Hair follicular keratinocyte (primary cell): ENCODE measurements at places on chromosomes 5 and 9. TPM values are rescaled to one million over a fixed set of nuclear protein-coding genes. Genes with fewer than 3 reads are reported as not detected.

Gene PDE8B
- total RNA-seq: not detected in 2 replicates

Gene MSX2
- total RNA-seq: 2.4 and 4.8 TPM in 2 replicates

Gene IFNK
- 2.2 and 4.3 TPM in 2 replicates for total RNA-seq

Gene STRBP
- total RNA-seq: 3.6 and 11.4 TPM in 2 replicates

Gene PCDHB15
- 0.04 and 0.08 TPM in 2 replicates for total RNA-seq

Gene C9orf40
- 7.1 and 12.3 TPM in 2 replicates for total RNA-seq

Gene CCDC183
- total RNA-seq: 1.3 TPM in 1 of 2 replicates, not detected in the other

Gene EIF4EBP3
- 6.4 and 7.2 TPM in 2 replicates for total RNA-seq

Gene MAPK9
- 19.6 and 20.3 TPM in 2 replicates for total RNA-seq

Gene DENND4C
- 13.0 and 26.4 TPM in 2 replicates for total RNA-seq

Gene CAMK4
- 1.0 and 2.9 TPM in 2 replicates for total RNA-seq

Gene CERCAM
- 29.6 and 69.9 TPM in 2 replicates for total RNA-seq

Gene DMRT3
- total RNA-seq: not detected in 2 replicates

Gene SH3GL2
- total RNA-seq: not detected in 2 replicates

Gene RANBP17
- total RNA-seq: 1.6 and 3.3 TPM in 2 replicates

Gene NSA2
- 79.2 and 113 TPM in 2 replicates for total RNA-seq

Gene ERCC8
- 18.4 and 20.9 TPM in 2 replicates for total RNA-seq

Gene HAPLN1
- total RNA-seq: not detected in 2 replicates

Gene THBS4
- 1.7 and 2.3 TPM in 2 replicates for total RNA-seq

Gene PCDHGA2
- total RNA-seq: 0.04 and 0.55 TPM in 2 replicates

Gene NMUR2
- not detected in 2 replicates for total RNA-seq

Gene F2RL1
- total RNA-seq: 47.1 and 69.0 TPM in 2 replicates

Gene JAKMIP2
- 0.19 TPM in 1 of 2 replicates, not detected in the other for total RNA-seq

Gene IL9
- not detected in 2 replicates for total RNA-seq

Gene CCNJL
- 2.4 and 4.8 TPM in 2 replicates for total RNA-seq

Gene SIGMAR1
- 197 and 248 TPM in 2 replicates for total RNA-seq
